ENCODE measurements at places on chromosomes 2 and 18. TPM values are rescaled to one million over a fixed set of nuclear protein-coding genes. Genes with fewer than 3 reads are reported as not detected.

DNA sequence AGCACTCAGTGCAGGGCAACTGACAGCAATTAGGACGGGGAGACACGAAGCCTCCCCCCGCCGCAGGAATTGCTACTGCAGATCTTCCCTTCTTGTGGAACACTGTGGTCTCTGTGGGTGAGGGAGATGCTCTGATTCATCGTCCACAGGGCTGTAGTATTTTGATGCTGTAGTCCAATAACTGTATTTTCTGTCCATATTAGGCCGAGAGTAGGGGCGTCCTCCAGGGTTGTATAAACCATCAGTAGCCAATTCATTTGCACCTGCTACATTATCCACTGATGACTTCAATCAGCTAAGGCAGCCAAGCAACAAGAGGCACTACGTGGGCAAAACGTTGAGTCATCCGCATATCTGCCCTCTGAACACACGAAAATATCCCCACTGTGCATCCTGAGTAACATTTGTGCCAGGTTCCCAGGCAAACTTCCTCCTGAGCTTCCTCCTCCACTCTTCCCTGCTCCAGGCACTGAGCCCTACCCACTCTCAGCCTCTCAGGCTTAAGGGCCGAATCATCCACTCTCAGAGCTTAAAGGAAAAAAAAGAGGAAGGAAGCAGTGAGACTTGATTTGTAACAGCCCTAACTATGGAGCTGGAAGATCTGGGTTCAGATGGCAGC lies 62.1 kb downstream of the LBH start:
- no peaks in the 10 kb centered on the region for H3K27me3 ChIP-seq
- DNase-seq: no peak
- peaks cover 6% of the 10 kb centered on the region for H3K4me1 ChIP-seq
- no peaks in the 10 kb centered on the region for H3K36me3 ChIP-seq
- no peak overlapping the region for H3K27ac ChIP-seq

Gene SP100
- total RNA-seq: 0.36 TPM

Gene VWA3B
- total RNA-seq: 0.38 TPM

Gene CD302
- total RNA-seq: 2.7 TPM

DNA sequence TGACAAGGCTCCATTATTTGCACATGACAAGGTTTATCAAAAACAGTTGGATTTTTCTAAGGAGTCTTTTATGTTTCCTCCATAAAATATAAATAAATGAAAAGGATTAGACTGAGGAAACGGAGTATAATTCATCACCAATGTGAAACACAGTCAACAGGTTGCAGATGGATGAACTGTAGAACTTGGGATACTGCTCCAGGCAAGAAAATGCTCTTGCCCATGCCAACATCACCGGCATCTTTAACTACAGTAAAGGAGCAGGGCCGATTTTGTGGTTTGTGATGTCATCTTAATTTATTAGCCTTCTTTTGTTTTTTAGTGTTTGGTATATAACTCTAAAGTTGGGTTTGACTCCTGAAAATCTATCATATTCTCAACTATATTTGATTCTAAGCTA lies 577.3 kb downstream of the EPHA4 start:
- H3K4me1 ChIP-seq: no peaks in the 10 kb centered on the region
- H3K27me3 ChIP-seq: no peaks in the 10 kb centered on the region
- no peak overlapping the region for H3K4me3 ChIP-seq
- no peak overlapping the region for H3K27ac ChIP-seq

- H3K27me3 ChIP-seq: no peaks in the 10 kb centered on the region
- H3K4me1 ChIP-seq: peaks cover 8% of the 10 kb centered on the region
- no peaks in the 10 kb centered on the region for H3K36me3 ChIP-seq
- no peak for DNase-seq
Measured at GRCh38 chr18:54813305-54813704, 15.0 kb upstream of the RAB27B start.

DNA sequence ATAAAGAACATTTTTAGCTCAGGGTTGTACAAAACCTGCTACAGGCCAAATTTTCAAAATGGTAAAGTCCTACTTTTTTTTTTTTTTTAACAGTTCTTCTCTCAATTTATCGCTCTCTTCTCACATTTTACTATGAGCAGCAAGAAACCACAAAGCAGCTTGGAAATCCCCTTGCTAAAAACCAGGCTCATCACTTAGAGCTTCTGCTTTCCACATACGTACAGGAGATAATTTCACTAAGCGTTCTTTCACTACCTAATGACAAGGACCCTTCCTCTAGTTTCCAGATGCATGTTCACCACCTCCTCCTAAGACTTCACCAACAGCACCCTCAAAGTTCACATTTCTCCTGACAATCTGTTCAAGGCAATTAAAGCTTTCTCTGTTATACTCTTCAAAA lies 294.9 kb upstream of the CYRIA start:
- H3K4me3 ChIP-seq: no peak overlapping the region
- H3K36me3 ChIP-seq: no peaks in the 10 kb centered on the region
- peaks cover 19% of the 10 kb centered on the region for H3K4me1 ChIP-seq
- no peaks in the 10 kb centered on the region for H3K27me3 ChIP-seq

Gene IL36B
- total RNA-seq: not detected

GRCh38 chr18:55884498-55884897 lies 296.5 kb upstream of the TCF4 start:
- DNase-seq: no peak
- H3K36me3 ChIP-seq: no peaks in the 10 kb centered on the region
- H3K27me3 ChIP-seq: no peaks in the 10 kb centered on the region
- H3K4me1 ChIP-seq: no peaks in the 10 kb centered on the region
- H3K27ac ChIP-seq: no peak overlapping the region

GRCh38 chr2:237539681-237540080 lies 26.7 kb upstream of the PRLH start:
- no peaks in the 10 kb centered on the region for H3K36me3 ChIP-seq
- H3K4me3 ChIP-seq: no peak overlapping the region
- peaks cover 9% of the 10 kb centered on the region for H3K4me1 ChIP-seq
- no peaks in the 10 kb centered on the region for H3K27me3 ChIP-seq
- H3K27ac ChIP-seq: no peak overlapping the region

DNA sequence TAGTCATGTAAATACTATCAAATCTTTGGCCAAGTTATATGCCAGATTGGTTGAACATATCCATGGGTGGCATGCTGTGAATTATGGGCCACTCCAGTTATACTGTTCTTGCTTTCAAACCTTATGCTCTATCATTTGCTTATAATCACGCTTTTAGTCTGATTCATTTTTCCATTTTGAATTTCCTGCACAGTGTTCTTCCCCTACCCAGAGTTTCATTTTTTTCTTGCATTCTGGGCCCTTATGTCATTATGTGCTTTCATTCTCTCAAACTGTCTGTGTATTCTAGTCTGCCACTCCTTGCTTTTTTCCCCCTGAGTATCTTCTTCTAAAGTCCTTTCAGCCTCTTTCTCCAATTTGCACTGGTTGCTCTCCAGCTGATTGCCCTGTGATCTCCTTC lies 364.1 kb downstream of the ARHGAP15 start:
- no peaks in the 10 kb centered on the region for H3K4me1 ChIP-seq
- DNase-seq: no peak
- H3K27ac ChIP-seq: no peak overlapping the region
- H3K36me3 ChIP-seq: no peaks in the 10 kb centered on the region
- no peak overlapping the region for H3K4me3 ChIP-seq

DNA sequence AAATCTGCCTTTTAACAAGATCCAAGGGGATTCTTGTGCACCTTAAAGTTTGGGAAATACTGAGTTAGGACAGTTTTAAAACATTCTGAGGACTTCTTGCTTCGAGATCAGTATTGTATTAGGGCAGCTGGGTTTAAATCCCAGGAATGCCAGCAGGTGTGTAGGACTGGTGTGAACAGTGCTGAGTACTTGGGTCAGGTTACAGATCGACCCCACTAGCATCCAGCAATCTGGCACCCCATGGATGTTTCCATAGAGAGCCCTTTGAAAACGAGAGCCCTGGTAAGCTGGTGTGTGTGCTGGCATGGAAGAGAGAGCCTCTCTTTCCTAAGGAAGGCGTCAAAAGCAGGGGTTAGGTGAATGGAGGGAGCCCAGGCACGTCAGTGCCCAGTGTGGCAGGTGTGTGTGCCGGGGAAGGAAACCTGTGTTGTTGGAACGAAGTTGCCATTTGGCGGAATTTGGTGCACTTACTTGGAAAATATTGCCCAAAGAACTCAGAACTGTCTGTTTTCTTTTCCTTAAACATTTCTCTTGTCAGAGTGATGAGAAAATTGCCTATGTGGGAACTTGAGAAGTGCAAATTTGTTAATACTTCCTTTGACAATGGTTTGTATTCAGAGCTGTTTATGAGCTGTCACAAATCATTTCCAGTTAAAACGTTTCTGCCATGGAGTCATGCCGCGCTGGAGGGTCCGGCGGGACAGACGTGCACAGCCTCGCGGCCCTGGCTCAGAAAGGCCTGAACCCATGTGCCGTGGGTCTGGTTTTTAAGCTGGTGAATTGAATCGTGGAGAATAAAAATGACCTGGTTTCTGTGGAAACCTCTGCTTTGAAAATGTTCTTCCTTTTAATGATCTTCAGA lies 38.1 kb downstream of the LDLRAD4 start:
- H3K27me3 ChIP-seq: no peaks in the 10 kb centered on the region
- peak; percentile 75 for DNase-seq
- no peak overlapping the region for H3K27ac ChIP-seq
- H3K36me3 ChIP-seq: no peaks in the 10 kb centered on the region

Gene POU3F3
- total RNA-seq: not detected

GRCh38 chr2:191946471-191947182 lies 99.7 kb upstream of the CAVIN2 start:
- DNase-seq: no peak
- H3K4me3 ChIP-seq: no peak overlapping the region
- peaks cover 8% of the 10 kb centered on the region for H3K4me1 ChIP-seq
- no peaks in the 10 kb centered on the region for H3K27me3 ChIP-seq
- H3K27ac ChIP-seq: no peak overlapping the region
- no peaks in the 10 kb centered on the region for H3K36me3 ChIP-seq

Gene GAL3ST2
- total RNA-seq: 0.57 TPM

GRCh38 chr2:177172034-177172880 lies 40.3 kb upstream of the HNRNPA3 start:
- peaks cover 3% of the 10 kb centered on the region for H3K4me1 ChIP-seq
- no peak for DNase-seq
- H3K27ac ChIP-seq: no peak overlapping the region

GRCh38 chr2:171482877-171483276 lies 39.4 kb upstream of the CYBRD1 start:
- H3K27me3 ChIP-seq: no peaks in the 10 kb centered on the region
- H3K27ac ChIP-seq: peak overlapping the region; percentile 45
- peaks cover 20% of the 10 kb centered on the region for H3K4me1 ChIP-seq
- peak overlapping the region; percentile 54 for H3K4me3 ChIP-seq

Measured in endodermal cell (in vitro differentiated cells).